ENCODE measurements at places on chromosomes 7 and 10. TPM values are rescaled to one million over a fixed set of nuclear protein-coding genes. Genes with fewer than 3 reads are reported as not detected.

SLC26A5 gene
- total RNA-seq, result 0.15 TPM

ACTL6B gene
- total RNA-seq, result not detected

GRCh38 chr10:80708808-80709207 lies 171.1 kb downstream of the SH2D4B start:
- H3K36me3 ChIP-seq, result no peaks in the 10 kb centered on the region
- DNase-seq, result no peak
- H3K4me3 ChIP-seq, result no peak overlapping the region

GRCh38 chr10:68987611-68988010 lies 992 bp upstream of the KIFBP start:
- no peak for DNase-seq
- no peak overlapping the region for H3K27ac ChIP-seq
- peaks cover 11% of the 10 kb centered on the region for H3K4me1 ChIP-seq
- no peak overlapping the region for H3K4me3 ChIP-seq
- peaks cover 16% of the 10 kb centered on the region for H3K36me3 ChIP-seq

GRCh38 chr10:31528831-31529230 lies 209.8 kb downstream of the ZEB1 start:
- H3K4me3 ChIP-seq, result no peak overlapping the region
- no peaks in the 10 kb centered on the region for H3K27me3 ChIP-seq
- H3K4me1 ChIP-seq, result no peaks in the 10 kb centered on the region
- H3K36me3 ChIP-seq, result no peaks in the 10 kb centered on the region
- no peak for DNase-seq

GRCh38 chr7:3917436-3917835 lies 616.4 kb downstream of the SDK1 start:
- peaks cover 5% of the 10 kb centered on the region for H3K4me1 ChIP-seq
- H3K27me3 ChIP-seq, result no peaks in the 10 kb centered on the region
- DNase-seq, result no peak
- no peaks in the 10 kb centered on the region for H3K36me3 ChIP-seq
- H3K4me3 ChIP-seq, result no peak overlapping the region

SPDYE8 gene
- total RNA-seq, result not detected

OR2A14 gene
- total RNA-seq, result not detected

DNA sequence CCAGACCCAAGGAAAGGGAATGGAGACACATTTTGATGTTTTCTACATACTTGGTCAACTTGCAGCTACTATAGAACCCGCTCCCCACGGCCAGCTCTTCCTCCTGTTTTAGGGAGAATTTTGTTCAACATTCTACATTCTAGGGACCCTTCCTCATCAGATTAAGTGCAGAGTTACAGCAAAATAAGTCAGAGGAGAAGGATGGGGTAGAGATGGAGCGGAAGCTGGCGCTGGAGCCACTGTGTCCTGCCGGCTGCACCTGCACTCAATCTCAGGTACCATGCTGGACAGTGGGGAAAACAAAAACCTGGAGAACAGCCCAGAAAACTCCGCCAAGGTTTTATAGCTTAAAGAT lies 79.4 kb upstream of the EN2 start:
- H3K36me3 ChIP-seq, result no peaks in the 10 kb centered on the region
- peaks cover 4% of the 10 kb centered on the region for H3K4me1 ChIP-seq
- no peak overlapping the region for H3K4me3 ChIP-seq
- H3K27ac ChIP-seq, result no peak overlapping the region

GRCh38 chr7:5701085-5701914 lies 80.2 kb downstream of the RNF216 start:
- no peak for DNase-seq
- no peak overlapping the region for H3K4me3 ChIP-seq
